ENCODE measurements at places on chromosomes 13 and 19. TPM values are rescaled to one million over a fixed set of nuclear protein-coding genes. Genes with fewer than 3 reads are reported as not detected.

WASF3 gene
- 49.7 TPM for total RNA-seq

CYP2S1 gene
- 1.0 TPM for total RNA-seq

SH3GL1 gene
- 36.9 TPM for total RNA-seq

ZSCAN1 gene
- 0.88 TPM for total RNA-seq

GRCh38 chr19:44840811-44841210 lies 5.3 kb upstream of the NECTIN2 start:
- peak; percentile 81 for DNase-seq

- no peak for DNase-seq
Measured at GRCh38 chr19:30311911-30312310, 60.3 kb upstream of the ZNF536 start.

GRCh38 chr19:47613165-47614020 lies 4.5 kb downstream of the BICRA start:
- DNase-seq: peak; percentile 40

- no peak for DNase-seq
Measured at GRCh38 chr13:41915081-41915480, 45.8 kb downstream of the VWA8 start.

DNA sequence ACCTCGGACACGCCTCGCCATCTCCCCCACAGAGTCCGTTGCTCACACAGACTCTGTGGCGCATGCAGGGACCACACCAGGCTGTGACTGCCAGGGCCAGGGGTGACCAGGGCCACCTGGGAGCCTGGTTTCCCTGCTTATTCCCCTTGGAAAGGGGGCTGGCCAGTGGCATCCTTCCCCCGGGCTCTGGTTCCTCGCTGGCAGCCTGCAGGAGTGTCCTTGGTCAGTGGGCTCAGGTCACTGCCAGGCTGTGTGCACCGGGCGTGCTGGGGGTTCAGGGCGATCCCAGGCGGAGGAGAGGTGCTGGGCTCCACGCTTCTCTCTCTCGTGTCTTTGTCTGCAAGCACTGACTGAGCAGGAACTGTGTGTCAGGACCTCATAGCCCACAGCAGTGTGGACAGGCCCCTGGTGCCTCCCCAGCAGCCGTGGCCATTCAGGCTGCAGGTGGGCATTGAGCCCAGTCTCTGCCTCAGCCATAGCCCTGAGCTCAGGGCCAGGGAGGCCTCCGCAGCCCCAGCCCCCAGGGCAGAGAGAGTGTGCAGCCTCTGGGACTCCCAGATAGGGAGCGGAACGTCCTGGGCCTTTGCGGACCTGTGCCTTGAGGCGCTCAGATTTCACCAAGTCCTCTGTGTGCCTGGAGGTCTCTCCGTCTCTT lies 6.5 kb downstream of the PIAS4 start:
- no peak for DNase-seq

- DNase-seq: no peak
Measured at GRCh38 chr19:36773223-36773579, 594 bp upstream of the ZNF850 start.

Data from thyroid gland (tissue), 4 donors.